ENCODE measurements at places on chromosomes 7 and 10.

GRCh38 chr7:27869056-27869455 is 129.1 kb downstream of the TAX1BP1 start:
- no peak for DNase-seq

DNA sequence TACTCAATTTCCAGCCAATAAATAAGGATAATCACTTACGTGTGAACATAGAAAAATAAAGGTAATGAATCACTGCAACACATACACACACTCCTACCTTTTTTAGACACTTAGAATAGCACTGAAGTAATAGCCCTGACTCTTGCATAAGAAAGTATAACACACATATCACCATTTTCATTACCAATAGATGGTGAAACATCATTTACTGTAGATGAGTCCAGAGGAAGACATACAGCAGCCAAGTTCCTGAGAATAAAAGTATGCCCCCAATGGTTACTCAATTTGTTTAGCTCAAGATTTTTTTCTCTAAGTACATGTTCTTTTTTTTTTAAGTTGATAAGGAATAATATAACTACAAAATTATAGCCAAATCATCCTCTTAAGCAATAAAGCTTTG is 316.3 kb downstream of the PARD3 start:
- no peak for DNase-seq

DNA sequence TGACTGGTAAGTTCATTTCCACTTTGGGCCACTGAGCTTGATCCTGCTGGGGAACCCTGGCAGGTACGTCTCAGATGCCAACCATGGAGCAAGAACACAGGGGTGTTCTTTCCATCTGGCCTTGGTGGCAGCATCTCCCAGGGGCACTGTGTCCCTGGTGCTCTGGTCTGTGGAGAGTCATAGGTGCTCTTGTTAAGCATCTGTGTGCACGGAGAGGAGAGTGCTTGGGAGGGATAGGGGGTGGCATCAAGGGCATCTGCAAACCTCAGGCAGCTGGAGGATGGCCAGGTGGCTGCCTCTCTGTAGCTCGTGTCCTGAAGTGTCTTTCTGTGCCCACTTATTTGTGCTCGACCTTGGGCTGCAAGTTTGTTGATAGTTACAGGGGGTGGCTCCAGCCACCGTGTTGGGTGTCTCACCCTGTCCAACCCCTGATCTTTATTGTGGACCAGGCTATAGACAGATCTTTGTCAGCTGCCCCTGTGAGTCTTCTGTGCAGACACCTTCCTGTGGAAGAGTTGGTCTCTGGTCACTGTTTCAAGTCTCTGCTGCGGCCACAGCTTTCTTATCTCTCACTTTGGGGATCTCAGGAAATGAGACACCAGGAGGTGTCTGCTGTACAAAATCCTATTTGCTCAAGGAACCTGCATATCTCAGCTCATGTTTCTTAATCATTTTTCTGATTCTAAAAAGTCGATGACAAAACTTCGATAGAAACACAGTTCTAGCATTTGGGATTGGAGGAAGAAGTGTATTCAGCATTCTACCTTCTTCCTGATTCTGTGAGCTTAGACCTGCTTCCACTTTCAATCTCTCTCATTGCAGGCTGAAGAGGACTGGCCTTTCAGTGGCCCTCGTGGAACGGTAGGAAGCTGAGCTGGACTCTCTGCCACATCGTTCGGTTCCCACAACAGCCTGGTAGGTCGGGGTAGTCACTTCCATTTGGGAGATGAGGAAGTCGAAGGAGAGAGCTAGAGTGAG is 17.2 kb upstream of the GIMAP8 start:
- DNase-seq, result no peak

- DNase-seq, result no peak
These were observed 612.4 kb upstream of the C7orf33 start for GRCh38 chr7:147978201-147978600.

All from NCI-H748 treated with DMSO at 0.1 percent for 48 hours (cell line).